ENCODE measurements at places on chromosomes 4 and X. TPM values are rescaled to one million over a fixed set of nuclear protein-coding genes. Genes with fewer than 3 reads are reported as not detected.
A peak's percentile ranks its signal among the peaks of the same experiment; 100 is the strongest.

ALAS2 gene
- total RNA-seq: not detected

ESX1 gene
- total RNA-seq: not detected

PRRG3 gene
- total RNA-seq: 0.49 TPM

VCX gene
- total RNA-seq: not detected

DNA sequence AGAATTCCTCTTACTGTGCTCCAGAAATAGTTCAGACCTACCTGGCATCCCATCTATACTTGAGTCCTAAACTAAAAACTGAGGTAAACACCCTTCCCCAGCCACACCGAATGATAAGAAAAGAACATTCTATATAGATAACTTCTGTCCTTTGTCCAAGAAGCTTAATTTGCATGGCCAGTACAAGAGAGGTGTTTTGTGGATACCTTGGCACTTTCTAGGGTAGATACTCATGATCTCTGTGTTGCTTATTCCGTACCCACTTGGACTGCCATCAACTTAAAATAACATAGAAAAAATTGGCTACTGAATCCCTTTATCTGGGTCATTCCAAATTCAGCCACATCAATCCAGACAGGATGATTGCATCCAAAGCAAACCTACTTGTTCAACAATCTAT lies 1050.4 kb downstream of the STIM2 start:
- no peak for DNase-seq

DNA sequence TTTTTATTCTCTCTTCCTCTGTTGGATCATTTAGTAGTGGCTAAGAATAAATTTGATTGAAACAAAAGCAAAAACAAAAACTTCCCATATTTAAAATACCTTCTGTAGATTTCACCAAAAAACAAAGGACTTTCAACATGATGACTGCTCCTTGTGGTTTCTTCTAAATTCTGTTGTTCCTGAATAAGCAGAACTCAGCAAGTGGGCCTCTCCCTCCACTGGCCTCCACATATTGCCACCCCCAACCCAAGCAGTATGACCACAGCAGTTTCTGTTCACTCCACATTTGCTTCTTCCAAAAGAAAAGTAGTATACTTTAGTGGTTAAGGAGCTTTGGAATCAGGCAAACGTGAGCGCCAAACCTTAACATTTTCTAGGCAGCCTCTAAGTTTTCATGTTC lies 114.7 kb downstream of the COX18 start:
- DNase-seq: peak; percentile 38
